ENCODE measurements at places on chromosomes 16 and 17.

DNA sequence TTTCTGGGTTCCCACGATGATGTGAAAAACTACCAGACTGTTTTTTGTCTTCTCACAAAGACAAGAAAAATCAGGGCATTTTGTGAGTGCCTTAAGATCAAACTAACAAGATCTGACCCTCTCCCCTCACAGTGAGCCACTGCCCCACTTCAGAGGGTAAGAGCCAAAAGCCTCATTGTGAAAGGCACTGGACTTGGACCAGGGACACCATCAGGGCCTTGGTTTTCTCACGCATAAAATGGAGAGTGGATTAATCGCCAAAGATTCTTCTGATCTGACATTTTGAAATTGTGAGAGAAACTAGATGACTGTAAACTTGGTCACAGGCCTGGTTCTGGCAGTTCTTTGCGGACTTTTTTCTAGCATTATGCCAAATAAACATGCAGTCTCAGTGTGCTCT lies 21.0 kb upstream of the ENDOV start:
- DNase-seq: no peak

GRCh38 chr16:8572919-8573724 lies 17.2 kb downstream of the TMEM114 start:
- DNase-seq: peak; percentile 45

GRCh38 chr17:17613708-17614114 lies 22.2 kb upstream of the PEMT start:
- peak; percentile 49 for DNase-seq

DNA sequence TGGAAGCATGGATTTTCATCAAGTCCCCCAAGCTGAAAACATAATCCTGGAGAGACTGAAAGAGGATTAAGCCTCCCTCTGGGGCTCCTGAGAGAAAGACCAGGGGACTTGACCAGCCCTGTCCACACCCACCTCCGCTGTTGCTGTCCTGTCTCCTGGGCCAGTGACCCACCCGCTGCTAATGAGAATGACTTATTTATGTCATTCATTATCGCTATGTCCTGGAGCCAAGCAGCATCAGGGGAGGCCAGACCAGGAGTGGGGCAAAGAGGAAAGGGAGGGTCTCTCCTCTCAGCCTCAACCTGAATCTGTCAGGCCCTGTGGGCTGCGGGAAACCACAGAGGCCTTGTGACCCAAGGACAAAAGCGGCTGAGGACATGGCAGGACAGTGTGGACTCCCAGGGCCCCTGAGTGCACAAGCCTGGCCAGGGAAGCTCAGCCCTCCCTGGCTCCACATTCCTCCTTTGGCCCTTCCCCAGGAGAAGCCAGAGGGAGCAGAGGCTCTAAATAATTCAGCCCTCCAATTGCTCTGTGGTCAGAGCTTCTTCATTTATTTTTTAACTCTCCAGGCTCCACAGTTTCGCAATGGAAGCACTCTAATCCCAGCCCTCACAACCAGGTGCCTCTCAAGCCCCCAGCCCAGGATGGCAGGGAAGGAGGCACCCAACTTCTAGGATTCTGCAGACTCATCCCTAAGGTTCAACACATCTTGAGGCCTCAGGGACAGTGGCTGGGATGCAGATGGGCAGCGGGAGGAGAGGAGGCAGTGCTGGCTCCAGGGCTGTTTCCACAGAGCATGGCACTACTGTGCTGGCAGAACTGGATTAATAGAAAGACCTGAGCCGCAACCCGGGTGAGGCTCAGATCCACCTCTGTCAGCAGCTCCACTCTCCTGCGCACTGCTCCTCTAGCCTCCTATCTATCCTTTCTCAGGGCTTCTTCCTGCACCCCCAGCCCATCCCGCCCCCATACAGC lies 19.1 kb downstream of the CUEDC1 start:
- no peak for DNase-seq

DNA sequence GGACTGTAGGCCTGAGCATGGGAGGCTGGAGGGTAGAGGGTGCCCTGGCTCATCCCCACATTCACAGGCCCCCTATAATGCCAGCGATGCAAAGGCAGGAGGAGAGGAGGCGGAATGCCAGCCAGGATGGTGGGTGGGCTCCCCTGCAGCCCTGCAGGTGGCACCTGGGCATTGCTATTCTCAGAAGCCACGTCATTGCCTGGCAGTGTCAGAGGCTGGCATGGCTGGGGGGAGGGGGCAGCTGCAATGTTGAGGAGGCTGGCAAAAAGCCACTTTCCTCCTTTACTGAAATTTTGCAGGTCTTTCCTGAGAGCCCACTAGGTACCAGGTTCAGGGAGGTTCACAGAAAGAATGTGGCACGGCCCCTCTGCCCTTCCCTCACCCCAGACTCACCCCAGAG lies 36.2 kb downstream of the RAB11FIP4 start:
- DNase-seq: no peak

GRCh38 chr16:27315333-27316037 lies 1.7 kb downstream of the IL4R start:
- no peak for DNase-seq
